ENCODE measurements at places on chromosomes 2 and 18.

- DNase-seq, result no peak
Observed at GRCh38 chr18:61844726-61845125, 48.1 kb downstream of the RNF152 start.

DNA sequence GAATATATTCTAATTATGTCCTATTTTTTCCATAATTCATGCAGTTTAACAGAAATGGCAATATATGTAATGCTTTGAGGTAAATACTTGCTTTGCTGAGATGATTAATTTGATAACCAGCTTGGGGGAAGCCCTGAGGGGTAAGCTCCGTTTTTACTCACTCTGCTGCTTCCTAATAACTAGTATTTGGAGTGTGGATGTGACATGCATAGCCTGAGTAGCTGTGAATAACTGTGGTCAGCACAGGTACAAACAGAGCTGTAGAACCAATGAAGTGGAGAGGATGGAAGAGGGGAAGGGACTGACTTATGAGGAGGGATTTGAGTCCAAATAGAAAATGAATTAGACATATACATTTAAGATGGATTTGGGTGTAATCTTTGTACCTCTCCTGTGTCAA, 1495.5 kb upstream of the DDX18 start:
- DNase-seq, result no peak

- DNase-seq, result no peak
Observed at GRCh38 chr18:9117980-9118841, 15.7 kb downstream of the NDUFV2 start.

GRCh38 chr18:40911041-40911440, 1044.0 kb upstream of the PIK3C3 start:
- DNase-seq, result no peak

DNA sequence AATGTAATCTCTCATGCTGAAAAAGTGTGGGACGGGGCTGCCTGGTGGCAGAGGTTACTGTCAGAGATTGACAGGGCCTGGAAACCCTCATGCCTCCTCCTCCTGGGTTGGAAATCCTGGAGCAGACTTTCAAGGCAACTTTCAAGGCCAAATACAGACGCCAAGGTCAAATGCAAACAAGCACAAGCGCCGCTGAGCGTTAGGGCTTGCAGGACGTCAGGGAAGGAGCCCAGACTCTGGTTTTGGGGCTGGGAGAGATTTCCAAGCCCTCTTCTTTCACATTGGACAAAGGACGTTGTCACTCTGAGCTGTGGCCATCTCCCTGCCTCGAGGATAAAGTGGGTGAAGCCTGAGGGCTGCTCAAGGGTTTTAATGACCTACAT, 120.1 kb downstream of the TWIST2 start:
- no peak for DNase-seq
